ENCODE measurements at places on chromosomes 1 and 21.

DNA sequence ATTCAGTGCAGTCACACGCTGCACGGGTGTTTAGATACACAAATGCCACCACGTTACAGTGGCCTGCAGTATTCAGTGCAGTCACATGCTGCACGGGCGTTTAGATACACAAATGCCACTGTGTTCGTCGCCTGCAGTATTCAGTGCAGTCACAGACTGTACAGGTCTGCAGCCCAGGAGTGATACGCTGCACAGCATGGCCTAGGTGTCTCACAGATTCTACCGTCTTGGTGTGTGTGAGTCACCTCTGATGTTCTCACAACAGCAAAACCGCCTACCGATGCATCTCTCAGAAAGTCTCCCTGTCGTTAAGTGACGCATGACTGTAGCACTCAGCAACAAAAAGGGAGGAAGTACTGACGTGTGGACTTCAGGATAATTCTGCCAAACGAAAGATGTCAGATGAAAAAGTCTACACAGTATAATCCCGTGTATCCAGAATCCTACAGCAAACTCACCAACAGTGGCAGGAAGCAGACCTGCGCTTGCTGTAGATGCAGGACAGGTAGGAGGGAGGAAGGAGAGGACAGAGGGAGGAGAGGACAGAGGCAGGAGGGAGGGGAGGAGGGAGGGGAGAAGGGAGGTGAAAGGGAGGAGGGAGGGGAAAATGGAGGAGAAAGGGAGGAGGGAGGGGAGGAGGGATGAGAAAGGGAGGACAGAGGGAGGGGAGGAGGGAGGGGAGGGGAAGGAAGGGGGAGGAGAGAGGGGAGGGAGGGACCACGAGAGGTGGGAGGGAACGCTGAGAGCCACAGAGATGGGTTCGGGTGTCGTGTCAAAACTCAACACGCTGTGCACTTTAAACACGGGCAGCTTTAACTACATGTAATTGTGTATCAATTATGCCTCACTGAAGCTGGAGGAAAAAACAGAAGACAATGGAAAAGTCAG is 36.3 kb upstream of the PCBP3 start:
- no peak for DNase-seq

- DNase-seq, result no peak
Measured at GRCh38 chr1:218363141-218363540, 18.0 kb downstream of the TGFB2 start.

GRCh38 chr1:24914226-24915069 is 15.6 kb downstream of the RUNX3 start:
- DNase-seq, result no peak

DNA sequence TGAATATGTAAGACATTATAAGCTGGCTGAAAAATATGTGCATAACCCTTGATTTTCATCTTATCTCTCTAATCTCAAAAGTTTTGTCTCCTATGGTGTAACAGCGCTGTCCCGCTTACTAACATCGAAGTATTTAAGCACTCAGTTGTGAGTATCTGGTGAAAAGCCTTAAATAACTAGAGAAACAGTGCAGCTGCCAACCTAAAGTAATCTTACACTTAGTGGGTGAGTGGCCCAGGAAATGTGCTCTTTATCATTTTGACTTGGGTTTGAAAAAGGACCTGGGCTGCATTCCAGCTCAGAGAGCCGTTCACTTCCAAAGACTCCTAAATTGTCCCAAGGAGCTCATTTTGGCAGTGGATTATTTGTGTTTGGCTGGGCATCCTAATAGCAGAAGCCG is 225.9 kb downstream of the SPATA17 start:
- no peak for DNase-seq

DNA sequence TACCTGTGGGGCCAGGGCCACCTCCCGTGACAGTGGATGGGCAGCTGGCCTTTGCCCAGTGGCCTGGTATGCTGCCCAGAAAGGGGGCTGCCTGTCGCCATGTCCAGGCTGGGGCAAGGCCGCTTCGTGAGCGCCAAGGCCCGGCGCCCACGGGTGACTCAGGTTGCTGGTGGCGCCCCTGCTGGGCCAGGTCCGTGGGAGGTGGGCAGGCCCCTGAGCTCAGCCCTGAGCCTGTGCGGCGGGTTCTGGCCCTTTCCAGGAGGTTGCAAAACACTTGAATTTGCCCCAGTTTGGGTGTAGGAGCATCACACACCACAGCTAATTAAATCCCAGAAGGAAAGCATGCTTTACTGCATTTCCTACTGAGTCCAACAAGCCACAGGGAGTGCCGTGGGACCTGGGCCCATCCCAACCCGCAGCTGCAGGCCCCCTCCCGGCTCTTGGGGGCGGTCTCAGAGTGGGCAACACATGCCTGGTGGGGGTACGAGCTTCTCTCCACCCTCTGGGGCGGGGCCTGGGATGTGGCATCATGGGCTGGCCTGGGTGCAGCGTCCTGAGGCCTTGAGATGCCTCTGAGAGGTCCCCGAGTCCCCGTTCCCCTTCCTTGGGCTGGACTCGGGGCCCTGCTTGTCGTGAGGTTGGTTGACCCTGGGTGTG is 159.8 kb downstream of the PEX14 start:
- DNase-seq, result no peak

DNA sequence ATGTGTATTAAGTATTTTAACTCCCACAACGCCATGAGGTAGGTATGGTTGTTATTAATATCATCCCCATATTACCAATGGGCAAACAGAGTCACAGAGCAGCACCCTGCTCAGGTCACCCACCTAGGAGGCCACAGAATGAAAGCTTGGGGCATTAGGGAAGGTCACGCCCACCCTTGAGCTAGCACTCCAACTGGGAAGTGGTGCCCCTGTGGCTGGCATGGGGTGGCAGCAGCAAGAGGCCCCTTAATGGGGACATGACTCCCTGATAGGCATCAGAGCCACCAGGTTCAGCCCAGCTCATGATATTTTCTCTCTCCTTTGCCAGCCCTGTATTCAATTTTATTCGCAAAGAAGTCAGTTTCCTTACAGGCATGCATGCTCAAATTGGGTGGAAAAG is 90.6 kb downstream of the DMRTB1 start:
- no peak for DNase-seq
